Activated naive CD4-positive, alpha-beta T cell treated with anti-CD3 and anti-CD28 coated beads for 36 hours (primary cell): ENCODE measurements at places on chromosomes 1 and 21. TPM values are rescaled to one million over a fixed set of nuclear protein-coding genes. Genes with fewer than 3 reads are reported as not detected.

GRCh38 chr1:33524586-33524985 is 52.1 kb downstream of the ZSCAN20 start:
- no peaks in the 10 kb centered on the region for H3K4me1 ChIP-seq
- no peaks in the 10 kb centered on the region for H3K36me3 ChIP-seq
- H3K27me3 ChIP-seq, result peaks cover 31% of the 10 kb centered on the region
- no peak overlapping the region for H3K27ac ChIP-seq
- H3K4me3 ChIP-seq, result no peak overlapping the region

- H3K27me3 ChIP-seq, result peaks cover 8% of the 10 kb centered on the region
- no peak overlapping the region for H3K4me3 ChIP-seq
- DNase-seq, result no peak
- H3K36me3 ChIP-seq, result no peaks in the 10 kb centered on the region
- no peaks in the 10 kb centered on the region for H3K4me1 ChIP-seq
These were observed 40.0 kb downstream of the LHX8 start for GRCh38 chr1:75174031-75174760.

DNA sequence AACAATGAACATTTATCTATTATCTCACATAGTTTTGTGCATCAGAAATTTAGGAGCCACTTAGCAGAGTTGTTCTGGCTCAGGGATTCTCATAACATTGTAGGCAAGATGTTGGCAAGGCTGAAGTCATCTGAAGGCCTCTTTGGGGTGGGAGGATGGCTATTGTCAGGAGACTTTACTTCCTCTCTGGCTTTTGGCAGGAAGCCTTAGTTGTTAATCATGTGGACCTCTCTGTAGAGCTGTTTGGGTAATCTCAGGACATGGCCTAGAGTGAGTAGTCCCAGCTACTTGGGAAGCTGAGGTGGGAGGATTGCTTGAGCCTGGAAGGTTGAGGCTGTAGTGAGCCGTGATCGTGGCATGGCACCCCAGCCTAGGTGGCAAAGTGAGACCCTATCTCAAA is 40.2 kb downstream of the RASAL2 start:
- no peaks in the 10 kb centered on the region for H3K4me1 ChIP-seq
- H3K36me3 ChIP-seq, result no peaks in the 10 kb centered on the region
- no peak overlapping the region for H3K27ac ChIP-seq
- H3K4me3 ChIP-seq, result no peak overlapping the region
- no peak for DNase-seq

DNA sequence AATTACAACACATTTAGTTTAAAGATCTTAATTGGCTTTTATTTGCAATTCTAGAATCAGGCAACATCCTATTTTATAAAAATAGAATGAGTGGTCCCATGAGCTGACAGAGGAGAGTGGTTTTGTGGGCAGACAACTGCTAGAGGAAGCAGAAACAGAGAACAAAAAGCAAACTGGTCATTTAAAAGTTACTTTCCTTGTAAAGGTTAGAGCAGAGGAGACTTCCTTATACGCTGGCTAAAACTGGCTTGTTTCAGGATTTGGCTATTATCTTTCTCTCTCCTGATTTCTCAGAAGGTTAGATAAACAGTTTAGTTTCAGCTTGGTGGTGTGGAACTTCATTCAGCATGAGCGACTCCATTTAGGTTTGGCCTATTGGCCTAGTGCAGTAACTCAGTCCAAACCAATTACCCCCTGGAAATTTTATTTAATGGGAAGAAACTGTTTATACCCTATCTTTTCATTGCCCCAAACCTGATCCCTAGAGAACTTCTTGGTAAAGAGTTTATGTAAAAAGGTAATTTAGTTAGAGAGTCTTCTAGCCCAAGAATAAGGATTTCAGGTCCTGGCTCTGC is 32.2 kb upstream of the IL20 start:
- DNase-seq, result no peak
- no peaks in the 10 kb centered on the region for H3K36me3 ChIP-seq
- no peak overlapping the region for H3K4me3 ChIP-seq
- peaks cover 17% of the 10 kb centered on the region for H3K4me1 ChIP-seq
- H3K27me3 ChIP-seq, result no peaks in the 10 kb centered on the region

TRIM46 gene
- 3.2 TPM for total RNA-seq

DNA sequence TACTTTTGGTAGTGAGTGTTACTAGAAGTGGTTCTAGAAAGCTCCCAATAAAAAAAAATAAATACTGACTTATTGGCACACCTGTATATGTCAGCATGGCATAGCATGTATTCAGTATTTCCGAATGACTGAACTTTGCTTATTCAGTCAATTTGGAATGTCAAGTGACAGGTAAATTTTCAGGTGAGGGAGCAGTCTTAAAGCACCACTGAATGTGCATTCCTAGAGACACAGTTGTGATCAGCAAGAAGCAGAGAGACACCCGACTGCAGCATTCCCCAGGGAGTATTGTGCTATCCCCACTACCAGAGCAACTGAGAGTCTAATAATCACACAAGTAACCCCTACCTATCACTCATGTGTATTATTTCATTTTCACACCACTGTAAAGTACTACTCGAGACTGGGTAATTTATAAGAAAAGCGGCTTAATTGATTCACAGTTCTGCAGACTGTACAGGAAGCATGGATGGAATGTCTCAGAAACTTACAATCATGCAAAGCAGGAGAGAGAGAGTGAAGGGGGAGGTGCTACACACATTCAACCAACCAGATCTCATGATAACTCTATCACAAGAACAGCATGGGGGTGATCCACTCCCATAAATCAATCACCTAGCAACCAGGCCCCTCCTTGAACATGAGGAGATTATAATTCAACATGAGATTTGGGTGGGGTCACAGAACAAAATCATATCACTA is 201.5 kb downstream of the TBX15 start:
- H3K36me3 ChIP-seq, result no peaks in the 10 kb centered on the region
- DNase-seq, result no peak
- no peak overlapping the region for H3K27ac ChIP-seq
- H3K4me1 ChIP-seq, result no peaks in the 10 kb centered on the region
- no peaks in the 10 kb centered on the region for H3K27me3 ChIP-seq

OLFML3 gene
- not detected for total RNA-seq

ERG gene
- not detected for total RNA-seq

DNA sequence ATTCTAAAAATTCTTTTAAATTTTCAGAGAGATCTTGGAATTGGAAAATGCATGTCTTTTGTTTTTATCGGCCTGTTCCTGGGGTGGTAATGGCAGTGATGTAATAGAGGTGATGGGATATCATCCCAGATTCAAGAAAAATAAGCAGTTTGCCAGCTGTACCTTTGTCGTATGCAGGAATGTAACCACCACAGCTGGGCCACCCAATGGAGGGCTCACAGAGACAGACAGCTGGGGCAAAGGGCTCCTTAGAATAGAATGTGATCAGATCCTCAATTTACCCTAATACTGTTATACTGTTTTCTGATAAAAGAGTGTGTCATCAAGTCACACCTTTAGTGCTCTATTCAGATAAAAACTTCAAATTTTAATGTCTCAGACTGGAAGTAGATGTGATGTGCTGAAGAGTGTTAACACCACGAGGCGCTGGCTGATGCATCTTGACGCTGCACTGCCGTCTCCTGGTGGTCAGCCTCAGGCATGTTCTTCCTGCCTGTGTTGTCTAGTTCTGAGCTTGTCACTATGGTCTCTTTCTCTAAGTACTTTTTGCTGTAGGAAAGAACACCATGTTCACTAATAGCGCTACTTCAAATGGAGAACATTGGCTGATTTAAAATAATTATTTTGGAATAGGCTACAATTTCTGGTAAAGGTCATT is 78.8 kb downstream of the C1orf21 start:
- no peak overlapping the region for H3K4me3 ChIP-seq
- no peaks in the 10 kb centered on the region for H3K36me3 ChIP-seq
- H3K27ac ChIP-seq, result no peak overlapping the region
- H3K4me1 ChIP-seq, result no peaks in the 10 kb centered on the region
